ENCODE measurements at places on chromosomes 6 and 20.
A peak's percentile ranks its signal among the peaks of the same experiment; 100 is the strongest.

GRCh38 chr6:107533415-107534059 lies 43.6 kb downstream of the SOBP start:
- no peak for DNase-seq

DNA sequence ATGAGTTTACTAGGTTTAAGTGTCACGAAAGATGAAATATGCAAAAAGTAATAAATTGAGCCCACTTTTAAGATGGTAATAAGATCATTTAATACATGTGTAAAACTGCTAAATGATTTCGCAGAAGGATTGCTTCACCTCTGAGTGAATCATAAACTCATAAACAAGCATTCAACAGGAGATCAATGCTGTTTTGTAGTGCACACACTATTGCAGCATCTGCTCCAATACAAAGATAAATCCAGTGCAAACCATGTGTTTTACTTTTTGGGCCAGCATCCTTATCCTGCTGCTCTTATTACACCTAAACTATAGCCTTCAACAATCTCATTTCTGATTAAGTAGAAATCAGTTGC lies 400.1 kb downstream of the NKAIN2 start:
- no peak for DNase-seq

GRCh38 chr6:21971541-21971940 lies 325.3 kb downstream of the PRL start:
- peak; percentile 36 for DNase-seq

DNA sequence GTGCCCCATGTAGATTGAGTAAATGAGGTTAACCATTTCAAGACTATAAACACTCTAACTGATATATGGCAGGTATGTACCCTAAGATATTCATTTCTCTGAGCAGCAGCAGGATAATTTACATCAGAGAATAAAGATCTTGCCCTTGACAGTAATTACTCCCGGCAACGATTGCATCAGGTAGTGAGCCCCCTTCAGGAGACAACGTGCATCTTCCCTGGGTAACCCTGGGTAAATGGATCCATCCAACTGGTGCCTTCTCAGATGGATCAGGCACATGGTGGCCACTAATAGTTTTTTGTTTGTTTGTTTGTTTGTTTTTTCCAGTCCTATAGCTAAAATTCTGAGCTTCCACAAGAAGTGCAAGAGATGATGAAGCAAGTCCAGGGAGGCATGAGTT lies 469.4 kb upstream of the SLC35B3 start:
- DNase-seq: no peak

DNA sequence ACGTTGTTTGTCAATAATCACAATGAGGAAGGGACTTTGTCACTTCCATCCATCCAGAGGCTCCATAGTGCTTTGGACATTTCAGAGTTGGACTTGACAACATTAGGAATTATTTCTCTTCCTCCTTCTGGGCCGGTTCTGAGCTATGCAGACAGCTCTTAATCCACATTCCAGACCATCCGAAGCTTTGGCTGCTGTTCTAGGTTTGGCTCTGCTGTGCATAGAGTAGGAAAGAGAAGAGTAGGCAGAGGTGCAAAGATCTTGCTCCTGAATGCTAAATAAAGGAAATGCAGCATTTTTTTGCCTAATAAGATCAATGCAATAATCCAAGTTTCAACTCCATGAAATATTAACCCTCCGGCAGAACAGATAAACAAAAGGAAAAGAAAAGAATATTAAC lies 251.8 kb upstream of the PRND start:
- no peak for DNase-seq

DNA sequence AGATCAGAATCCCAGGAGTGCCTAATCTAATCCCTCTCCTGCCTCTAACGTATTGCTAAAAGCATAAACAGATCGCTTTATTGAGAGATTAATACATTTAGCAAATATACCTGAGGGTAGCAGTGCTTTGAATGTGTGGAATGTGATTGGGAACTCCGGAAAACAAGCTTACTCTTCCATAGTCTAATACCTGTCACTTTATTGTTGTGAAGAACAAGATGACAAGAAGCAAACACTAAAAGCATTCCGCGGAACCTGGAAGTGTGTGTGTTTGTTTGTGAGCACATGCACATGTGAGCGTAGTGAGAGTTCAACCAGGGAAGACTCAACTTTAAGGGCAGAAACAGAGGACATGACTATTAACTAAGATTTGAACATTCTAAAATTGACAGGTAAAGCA lies 265.0 kb upstream of the GJE1 start:
- no peak for DNase-seq
